ENCODE measurements at places on chromosomes 7 and 10.

- no peak for DNase-seq
Observed at GRCh38 chr10:6400331-6400730, 179.7 kb downstream of the PRKCQ start.

DNA sequence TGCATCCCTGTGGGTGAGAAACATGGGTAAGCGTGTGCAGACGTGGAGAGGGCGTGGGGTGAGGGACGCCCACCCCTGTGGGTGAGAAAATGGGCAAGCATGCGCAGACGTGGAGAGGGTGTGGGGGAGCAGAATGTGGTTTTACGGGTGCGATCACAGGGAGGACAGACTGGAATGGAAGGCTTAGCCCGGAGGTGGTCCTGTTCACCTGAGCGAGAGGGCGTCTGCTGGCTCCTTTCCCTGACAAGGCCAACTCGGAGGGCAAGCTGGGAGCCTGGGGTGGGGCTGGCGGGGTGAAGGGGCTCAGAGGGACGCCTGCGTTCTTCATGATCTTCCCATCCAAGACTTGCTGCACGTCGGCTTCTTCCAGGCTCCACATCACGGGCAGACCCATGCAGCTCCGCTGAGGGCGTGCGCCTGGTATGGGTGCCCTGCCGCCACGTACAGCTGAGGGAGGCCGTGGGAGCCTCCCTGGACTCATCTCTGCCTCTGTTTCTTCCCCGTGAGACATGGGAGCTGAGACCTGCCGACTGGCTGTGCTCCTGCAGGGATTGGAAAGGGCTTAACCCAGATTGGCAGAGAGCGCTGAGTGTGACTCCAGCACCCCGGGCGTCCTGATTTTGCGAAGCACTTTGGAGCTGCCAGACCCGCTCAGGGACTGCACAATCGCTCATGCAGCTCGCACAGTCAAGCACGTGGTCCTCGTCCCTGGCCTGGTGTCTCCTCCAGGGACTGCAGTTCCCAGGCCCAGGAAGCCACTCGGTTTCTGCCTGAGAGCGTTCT is 74.3 kb upstream of the SHH start:
- DNase-seq = no peak

- no peak for DNase-seq
Observed at GRCh38 chr7:157019718-157020451, 9.4 kb upstream of the MNX1 start.

DNA sequence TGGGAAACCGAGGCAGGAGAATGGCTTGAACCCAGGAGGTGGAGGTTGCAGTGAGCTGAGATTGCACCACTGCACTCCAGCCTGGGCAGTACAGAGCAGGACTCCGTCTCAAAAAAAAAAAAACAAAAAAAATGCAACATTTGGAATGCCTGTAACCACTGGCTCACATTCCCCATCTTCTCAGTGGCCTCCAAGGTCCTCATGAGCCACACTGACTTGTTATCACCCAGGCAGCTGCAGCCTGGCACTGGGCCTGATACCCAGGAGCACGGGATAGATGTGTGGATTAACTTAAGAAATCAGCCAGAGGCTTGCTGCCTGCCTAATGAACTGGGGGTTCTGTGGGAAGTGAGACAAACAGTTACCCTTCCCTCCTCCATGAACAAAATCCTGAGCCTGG is 23.0 kb downstream of the JCAD start:
- no peak for DNase-seq

DNA sequence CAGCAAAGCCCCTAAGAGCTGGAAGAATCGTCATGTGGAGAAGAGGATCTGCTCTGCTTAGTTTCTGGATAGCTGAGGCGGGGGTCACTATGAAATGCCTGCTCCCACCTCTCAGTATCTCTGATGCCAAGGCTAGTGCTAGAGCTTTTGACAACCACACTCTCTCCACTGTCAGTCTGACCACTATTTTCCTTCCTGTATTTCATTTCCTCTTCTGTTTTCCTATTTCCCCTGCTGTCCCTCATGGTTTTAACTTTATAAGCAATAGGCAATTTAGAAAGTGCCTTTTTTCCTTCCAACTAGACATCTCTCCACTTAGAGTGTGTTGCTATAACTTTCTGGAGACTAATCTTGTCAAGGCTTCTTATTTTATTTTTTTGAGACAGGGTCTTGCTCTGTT is 23.6 kb downstream of the C7orf57 start:
- DNase-seq = no peak

GRCh38 chr10:104300736-104301292 is 31.8 kb downstream of the GSTO2 start:
- DNase-seq = peak; percentile 28

DNA sequence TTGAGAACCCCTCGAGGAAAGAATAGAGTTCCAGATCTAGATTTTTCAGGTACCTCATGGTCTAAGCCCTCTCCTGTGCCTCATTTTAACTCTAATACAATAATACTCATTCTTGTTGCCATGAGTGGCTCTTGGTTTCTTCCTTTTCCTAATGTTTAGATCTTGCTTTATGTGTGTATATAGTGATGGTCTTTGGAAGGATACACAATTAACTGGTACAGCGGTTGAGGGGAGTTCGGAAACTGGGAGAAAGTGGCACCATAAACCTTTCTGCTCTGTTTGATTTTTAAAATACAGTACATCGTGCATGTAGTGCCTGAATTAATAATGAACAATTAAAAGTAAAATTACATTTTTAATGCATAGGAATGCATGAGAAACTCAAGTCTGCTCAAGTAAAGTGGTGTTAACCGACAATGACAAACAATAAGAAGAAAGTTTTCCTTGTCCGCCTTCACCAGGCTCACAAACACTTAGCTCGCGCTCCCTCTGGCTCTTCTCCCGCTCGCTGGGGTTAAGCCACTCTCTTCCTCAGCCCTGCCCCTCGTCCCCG is 386 bp upstream of the EIF4EBP2 start:
- no peak for DNase-seq

GRCh38 chr7:37540917-37541316 is 92.3 kb upstream of the ELMO1 start:
- DNase-seq = no peak

DNA sequence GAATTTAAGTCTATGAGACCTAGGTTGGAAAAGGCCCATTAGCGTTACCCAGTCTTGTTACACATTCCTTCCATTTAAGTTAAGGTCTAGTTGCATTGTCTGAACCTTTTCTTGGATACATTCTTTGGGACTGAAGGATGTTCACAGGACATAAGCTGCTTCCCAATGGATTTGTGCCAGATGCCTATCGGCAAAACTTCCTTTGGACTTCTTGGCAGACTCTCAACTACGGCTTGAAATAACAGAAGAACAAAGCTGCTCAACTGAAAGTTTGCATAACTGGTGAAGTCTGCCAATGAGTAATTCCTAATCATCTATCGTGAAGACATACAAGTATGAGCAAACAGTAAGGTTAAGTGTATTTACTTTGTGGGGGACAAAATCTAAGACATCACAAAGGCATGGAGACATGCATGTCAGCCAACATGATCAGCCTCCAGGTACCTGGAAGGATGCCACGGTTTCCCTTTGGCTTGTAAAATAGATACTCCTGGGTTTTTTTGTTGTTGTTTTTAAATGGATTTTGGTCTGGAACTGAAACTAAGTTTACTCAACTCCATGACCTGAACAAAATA is 35.4 kb downstream of the MALSU1 start:
- DNase-seq = no peak

- DNase-seq = no peak
Observed at GRCh38 chr7:35257251-35258124, 3.6 kb upstream of the TBX20 start.

GRCh38 chr10:48533951-48534720 is 70.7 kb downstream of the ARHGAP22 start:
- DNase-seq = no peak

- no peak for DNase-seq
Observed at GRCh38 chr10:79355420-79356017, 8.2 kb downstream of the PPIF start.

DNA sequence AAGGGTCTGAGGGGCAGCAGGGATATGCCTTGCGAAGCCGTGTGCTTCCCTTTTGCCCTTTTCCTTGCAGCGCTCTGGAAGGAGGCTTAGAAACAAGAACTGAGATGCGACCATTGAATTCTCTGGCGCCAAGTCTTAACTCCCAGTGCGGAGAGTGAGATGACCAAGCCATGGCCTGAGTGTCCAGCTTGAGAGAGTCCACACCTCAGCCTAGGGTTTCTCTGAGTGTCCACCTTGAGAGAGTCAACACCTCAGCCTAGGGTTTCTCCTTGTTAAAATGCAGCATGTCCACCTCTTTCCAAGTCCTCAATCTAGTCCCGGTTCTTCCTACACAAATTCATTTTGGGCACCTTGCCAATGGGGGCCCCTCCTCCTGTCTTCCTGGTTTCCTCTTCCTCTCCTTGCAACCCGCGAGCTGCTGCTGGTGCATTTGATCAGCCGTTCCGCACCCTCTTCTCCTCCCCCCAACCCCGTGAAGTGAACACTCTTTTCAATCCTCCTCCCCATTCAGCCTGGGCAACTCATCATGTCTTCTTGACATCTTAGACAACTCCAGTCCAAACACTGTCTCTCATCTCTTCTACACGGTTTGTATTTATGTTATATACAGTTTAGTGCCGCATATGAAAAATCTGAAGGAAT is 178.2 kb upstream of the PITRM1 start:
- no peak for DNase-seq

DNA sequence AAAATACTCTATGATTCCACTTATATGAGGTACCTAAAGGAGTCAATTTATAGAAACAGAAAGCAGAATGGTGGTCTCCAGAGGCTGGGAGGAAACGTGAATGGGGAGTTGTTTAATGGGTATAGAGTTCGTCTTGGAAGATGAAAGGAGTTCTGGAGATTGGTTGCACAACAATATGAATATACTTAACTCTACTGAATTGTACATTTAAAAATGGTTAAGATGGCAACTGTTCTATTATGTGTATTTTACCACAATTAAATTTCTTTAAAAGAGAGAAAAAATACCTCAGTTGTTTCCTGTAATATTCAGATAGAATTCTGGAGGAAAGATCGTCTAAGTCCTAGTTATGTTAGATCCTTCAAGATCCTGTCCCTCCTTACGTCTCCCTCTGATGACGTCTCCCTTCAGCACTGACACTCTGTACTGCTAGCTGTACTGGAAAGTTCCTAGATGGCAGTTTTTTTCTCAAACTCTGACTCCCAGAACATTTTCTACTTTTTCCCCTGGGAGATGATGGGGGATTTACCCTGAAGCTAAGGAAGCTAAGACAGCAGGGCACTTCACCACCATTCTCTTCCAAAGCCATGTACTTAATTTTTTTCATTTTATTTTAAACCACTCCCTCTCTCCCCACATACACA is 53.2 kb upstream of the CAV2 start:
- DNase-seq = no peak

GRCh38 chr10:71782221-71782916 is 9.0 kb upstream of the VSIR start:
- DNase-seq = no peak

DNA sequence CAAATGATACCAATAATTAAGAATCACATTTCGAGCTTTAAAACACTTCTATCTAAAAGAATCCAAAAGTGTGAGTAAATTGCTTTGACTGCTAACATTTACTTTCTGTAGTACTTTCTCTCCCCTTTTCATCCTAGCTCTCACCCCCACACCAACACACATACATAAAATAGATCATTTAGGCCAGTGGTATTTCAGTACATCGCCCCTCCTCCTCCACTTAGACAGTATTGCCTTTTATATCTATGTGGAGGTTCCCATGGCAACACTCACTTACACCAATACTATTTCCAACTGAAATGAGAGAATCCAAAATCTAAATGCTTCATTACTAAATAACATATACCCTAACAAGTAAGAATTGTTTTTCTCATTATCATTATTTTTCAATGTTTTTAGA is 58.9 kb downstream of the HIBADH start:
- no peak for DNase-seq

DNA sequence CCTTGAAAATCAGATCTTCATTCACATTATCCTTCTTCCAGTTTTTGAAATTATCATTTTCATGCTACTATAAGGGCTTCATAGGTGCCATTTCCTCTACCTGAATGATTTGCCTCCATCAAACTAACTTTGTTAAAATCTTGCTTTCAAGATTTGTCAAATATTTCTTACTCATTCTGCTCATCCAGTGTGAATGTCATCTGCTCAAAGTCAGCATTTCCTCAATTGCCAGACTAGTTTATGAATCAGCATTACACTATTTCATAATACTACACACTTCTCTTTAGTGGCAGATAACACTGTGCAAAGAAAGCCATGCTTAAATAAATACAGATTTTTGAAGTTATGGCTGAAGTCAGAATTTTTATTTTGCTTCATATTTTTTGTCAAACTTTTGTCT is 21.3 kb upstream of the LIPF start:
- peak; percentile 45 for DNase-seq

GRCh38 chr7:72504061-72504706 is 92.0 kb upstream of the CALN1 start:
- no peak for DNase-seq

DNA sequence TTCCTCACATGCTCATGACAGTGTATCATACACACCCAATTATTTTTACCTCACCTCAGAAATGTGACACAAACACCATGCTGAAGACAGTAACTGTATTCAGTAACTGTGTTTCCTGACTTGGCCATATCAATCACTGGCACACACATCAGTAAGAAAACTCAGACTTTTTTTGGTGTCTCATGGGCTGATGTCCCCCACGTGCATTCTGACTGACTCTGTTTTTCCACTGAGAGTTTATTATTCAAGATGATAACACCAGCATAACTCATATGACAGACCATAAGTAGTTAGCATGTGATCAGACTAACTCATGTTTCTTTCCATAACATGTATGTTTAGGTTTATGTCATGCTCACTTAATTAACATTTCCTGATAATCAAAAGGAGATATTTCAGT is 124.8 kb downstream of the CD36 start:
- no peak for DNase-seq

GRCh38 chr7:27128034-27128433 is 2.5 kb downstream of the HOXA4 start:
- DNase-seq = no peak

DNA sequence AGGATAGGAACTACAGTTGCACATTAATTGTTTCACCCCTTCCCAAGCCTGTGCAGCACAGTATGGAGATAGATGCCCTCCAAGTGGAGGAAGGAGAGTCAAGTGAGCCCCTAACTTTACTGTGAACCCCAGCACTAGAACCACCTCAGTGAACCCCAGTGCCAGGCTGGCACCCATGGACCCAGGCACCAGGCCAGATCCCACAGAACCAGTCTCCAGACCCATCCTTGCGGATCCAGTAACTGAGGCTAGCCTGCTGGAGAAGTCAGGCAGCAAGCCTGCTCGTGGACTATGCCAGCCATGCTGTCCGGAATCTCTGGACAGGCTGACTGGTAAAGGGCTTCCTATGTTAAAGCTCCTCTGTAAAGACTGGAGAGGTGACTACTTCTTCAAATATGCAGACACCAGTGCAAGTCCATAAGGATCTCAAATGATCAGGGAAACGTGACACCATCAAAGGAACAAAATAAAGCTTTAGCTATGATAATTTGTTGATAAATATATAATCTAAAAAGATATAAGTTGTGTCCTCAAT is 27.7 kb downstream of the SHOC2 start:
- no peak for DNase-seq

DNA sequence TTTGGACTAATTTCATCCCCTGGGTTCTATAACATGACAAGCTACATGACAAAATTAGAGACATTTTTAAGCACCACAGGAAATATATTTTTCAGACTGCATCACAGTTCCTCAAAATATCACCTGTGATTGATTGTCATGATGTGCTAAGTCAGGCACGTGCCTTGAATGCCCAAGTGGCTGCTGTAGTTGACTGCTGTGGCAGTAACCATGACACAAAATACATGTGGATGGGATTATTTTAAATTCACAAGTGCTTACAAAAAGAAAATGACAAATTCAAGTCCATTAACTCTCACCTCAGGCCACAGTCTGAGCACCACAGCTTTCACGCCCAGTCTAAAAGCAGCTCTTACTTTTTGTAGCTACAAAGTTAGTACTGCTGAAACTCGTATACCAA is 45.5 kb downstream of the TNPO3 start:
- peak; percentile 23 for DNase-seq

All from activated CD4-positive, alpha-beta T cell treated with anti-CD3 and anti-CD28 coated beads, Interleukin-2, Interleukin-6, amounts not matched to agents 100 ng/mL and 50 ng/mL, durations not matched to agents 16 hours and 8 hours (primary cell).